ENCODE measurements at places on chromosomes 2 and 18.

- DNase-seq, result no peak
Observed at GRCh38 chr2:105056245-105056644, 18.4 kb downstream of the MRPS9 start.

DNA sequence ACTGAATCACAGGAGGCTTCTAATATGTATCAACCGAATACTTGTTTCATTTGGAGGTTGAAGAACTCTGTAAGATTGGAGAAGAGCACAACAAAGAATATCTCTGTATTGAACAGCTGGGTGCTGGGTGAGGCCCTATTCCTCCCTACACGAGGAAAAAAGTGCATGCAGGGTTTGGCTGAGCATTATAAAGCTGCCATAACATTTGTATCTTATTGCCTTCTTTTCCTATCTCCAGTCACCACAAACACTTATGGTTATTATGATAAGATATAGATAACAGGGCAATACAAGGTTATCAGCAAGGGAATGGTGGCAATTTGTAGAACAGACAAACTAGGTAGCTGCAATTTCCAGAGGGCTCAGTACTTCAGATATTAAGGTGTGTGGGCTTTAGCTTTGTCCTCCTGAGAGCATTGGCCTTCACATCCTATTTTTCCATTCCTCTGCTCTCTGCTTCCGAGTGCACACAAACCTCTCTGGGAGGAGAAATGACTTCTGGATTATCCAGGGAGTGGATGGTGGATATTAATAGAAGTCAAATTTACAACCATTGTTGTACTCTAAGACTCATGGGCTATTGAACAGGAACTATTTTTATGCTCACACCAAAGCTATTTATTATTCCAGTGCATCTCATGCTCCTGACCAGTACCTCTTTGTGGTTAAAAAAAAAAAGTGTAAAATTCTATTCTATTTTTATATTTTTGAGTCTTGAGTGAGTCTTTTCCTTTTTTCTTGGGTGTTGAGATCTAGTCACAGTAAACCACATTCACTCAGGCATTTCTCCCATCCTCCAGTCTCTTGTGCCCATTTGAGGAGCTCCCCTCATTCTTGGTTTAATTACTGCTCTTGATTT lies 248.4 kb downstream of the ETAA1 start:
- no peak for DNase-seq

DNA sequence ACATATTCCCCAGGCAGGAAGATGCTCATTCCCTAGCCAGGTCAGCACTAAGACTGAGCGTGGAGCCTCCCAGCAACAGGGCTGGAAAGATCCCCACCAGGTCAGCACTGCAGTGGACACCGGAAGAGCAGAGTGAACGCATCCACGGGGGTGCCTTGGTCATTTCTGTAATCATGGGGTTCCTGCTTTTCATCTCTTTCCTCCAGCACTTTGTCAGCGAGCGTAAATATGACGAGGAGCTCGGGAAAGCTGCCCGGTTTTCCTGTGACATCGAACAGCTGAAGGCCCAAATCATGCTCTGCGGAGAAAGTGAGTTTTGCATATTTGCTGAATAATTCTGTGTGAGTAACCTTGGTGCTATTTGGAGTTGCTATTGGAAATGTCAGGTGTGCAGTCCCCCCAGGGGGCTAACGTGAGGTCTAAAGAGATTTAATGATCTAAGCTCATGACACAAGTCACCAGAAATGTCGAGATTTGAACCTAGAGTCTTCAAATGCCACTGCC lies 40.1 kb downstream of the KCTD18 start:
- DNase-seq, result no peak

- no peak for DNase-seq
Observed at GRCh38 chr18:78953566-78953965, 26.1 kb upstream of the SALL3 start.

DNA sequence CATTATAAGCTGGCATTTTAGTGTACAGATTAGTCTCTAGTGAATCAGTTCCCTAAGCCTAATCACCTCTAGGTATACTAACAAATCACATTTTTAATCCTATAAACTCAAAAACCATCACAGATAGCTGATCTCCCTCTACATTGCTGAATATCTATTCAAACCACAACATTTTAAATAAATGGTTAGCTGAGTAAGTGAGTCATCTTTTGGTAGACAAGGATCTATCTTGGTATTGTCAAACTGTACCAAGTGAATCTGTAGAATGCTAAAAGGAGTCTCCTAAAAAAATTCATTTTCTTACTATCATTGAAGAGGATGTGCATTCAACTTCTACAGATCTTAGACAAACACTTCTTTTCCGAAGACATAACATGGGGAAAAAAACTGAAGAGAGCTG lies 40.7 kb downstream of the INO80D start:
- DNase-seq, result no peak

- peak; percentile 91 for DNase-seq
Observed at GRCh38 chr2:239326831-239327535, 73.8 kb downstream of the HDAC4 start.
